ENCODE measurements at places on chromosomes 6 and 20.

GRCh38 chr6:136822046-136822375 lies 381 bp upstream of the PEX7 start:
- DNase-seq: peak; percentile 12

DNA sequence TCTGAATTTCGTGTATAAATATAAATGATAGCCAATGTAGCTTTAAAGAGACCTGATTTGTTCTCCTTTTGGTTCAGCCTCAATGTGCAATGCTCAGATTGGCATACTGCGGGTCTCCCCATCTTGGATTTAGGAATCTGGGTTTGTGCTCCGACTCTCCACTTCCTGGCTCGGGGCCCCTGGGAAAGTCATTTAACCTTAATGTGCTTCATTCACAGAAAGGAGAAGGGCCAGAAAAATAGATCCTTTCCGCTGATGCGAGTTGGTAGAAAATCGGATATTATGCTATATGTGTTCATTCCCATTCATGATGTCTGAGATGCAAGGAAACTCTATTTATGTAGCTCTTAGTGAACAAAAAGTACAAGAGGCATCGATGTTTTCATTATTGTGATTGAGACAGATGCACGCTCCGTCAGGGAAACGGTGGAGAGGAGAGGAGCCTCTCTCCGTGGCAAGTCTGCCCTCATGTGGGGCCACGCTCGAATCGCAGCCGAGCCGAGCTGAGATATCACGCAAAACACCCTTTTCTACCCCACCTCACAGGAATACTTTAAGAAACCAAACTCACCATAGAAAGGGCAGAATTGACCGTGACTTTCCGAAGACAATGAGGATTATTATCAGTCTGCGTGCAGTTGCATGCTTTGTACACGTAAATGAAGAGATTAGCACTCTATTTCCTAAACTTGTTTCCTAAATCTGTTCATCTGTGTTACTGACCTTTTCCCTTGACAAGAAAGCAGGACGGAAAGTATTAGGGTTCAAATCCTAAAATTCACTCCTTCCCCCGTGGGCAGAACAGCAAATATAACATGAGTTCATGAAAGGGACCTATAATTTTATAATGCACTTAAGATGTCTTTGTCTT lies 136.6 kb downstream of the COL9A1 start:
- no peak for DNase-seq

DNA sequence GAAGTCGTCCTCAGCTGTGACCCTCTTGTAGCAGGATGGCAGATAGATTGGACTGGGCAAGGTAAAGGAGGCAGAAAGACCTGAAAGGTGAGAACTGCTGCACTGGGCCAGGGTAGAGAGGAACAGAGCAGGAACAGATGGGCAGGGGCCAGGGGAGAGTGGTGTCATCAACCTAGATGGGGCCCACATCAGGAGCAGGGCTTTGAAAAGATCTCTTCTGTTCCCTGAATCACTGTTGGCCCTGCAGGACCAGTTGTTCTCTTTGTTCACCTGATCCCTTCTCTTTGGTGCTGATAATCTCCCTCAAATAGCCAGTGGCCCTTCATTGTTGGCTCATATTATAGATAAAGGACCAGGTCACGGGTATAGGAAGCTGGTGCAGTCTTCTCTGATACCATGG lies 59.9 kb downstream of the DTD1 start:
- no peak for DNase-seq

GRCh38 chr6:52564856-52565255 lies 12.0 kb downstream of the TRAM2 start:
- DNase-seq: no peak

DNA sequence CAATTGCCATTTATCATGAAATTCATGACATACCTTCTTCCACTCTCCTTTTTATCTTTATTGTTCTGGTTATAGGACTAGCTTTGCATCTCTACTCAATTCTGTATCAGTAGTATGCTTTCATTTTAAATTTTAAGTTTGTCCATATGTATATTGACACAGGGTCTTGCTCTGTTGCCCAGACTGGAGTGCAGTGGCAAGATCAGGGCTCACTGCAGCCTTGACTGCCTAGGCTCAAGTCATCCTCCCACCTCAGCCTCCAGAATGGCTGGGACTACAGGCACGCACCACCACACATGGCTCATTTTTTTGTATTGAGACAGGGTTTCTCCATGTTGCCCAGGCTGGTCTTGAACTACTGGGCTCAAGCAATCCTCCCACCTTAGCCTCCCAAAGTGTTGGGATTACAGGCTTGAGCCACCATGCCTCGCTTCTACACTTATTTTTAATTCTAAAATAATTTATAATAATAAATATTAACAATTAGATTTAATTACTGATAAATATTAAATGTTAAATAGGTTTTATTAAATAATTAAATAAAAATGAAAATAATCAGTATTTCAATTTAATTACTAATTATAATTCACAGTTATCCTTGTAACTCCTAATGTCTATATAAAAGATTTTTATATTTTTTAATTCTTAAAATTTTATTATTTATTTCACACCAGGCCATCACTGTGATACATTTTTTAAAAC lies 27.7 kb downstream of the TRIM38 start:
- no peak for DNase-seq

- no peak for DNase-seq
Measured at GRCh38 chr20:59662161-59662560, 57.8 kb downstream of the PHACTR3 start.

DNA sequence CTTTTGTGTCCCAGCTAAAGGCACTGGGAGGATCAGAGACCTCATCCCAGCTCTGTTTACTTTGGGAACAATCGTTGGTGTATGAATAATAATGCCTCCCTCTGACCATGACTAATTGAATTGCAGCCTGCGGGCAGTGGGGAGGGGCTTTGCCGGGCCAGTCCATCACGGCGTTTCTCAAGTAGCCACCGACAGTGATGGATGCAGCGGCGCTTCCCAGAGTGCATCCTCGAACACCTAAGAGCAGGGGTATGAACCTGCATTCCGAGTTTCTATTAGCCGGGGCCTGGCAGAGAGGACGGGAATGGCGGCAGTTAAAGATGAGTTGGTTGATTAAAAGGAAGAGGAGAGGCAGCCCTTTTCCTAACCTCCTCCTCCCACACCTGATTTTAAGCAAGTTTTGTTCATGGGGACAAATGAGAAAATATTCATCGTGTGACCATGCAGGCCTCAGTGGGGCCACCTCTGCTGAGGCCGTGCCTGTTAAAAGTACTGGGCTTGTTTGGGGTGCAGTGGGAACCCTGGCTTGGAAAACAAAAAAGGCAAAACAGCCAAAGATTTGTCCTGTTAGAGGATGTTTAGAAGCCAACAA lies 154.1 kb downstream of the FOXA2 start:
- no peak for DNase-seq

DNA sequence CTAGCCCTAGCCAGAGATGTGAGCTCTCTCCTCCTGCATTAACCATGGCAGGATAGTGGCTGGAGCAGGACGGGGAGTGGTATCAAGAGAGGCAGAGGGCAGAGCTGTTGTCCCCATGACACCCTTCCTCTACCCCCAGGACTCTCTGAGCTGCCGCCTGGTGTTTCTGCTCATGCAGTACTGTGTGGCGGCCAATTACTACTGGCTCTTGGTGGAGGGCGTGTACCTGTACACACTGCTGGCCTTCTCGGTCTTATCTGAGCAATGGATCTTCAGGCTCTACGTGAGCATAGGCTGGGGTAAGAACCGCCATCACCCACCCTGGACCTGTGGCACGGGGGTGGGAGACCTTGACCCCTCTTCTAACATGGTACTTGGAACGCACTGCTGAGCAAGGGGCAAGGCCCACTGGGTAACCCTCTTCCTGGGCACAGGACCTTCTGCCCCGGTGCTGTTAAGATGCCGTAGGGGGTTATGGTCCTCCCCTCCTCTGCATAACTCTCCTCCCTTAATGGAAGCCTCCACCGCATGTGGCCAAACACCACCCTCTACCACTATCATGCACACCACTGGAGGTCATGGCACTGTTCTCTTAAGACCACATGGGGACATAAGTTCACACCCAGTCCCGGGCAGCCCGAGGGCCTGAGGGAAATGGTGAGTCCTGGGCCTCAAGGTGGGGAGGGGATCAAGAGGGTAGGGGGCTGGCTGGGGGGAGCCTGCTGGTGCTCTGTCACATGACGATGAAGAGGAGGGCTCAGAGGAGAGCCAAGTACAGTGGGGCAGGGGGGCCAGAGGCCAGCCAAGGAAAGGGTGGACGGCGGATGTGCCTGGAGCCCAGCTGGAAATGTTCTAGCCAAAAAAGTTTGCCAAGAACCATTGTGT lies 25.1 kb downstream of the GLP1R start:
- DNase-seq: no peak

- DNase-seq: no peak
Measured at GRCh38 chr6:110326609-110327008, 31.5 kb downstream of the METTL24 start.

Data from CD14-positive monocyte (primary cell).